ENCODE measurements at places on chromosomes 16 and 17.

- no peak for DNase-seq
These were observed 11.0 kb downstream of the P3H4 start for GRCh38 chr17:41800601-41801373.

DNA sequence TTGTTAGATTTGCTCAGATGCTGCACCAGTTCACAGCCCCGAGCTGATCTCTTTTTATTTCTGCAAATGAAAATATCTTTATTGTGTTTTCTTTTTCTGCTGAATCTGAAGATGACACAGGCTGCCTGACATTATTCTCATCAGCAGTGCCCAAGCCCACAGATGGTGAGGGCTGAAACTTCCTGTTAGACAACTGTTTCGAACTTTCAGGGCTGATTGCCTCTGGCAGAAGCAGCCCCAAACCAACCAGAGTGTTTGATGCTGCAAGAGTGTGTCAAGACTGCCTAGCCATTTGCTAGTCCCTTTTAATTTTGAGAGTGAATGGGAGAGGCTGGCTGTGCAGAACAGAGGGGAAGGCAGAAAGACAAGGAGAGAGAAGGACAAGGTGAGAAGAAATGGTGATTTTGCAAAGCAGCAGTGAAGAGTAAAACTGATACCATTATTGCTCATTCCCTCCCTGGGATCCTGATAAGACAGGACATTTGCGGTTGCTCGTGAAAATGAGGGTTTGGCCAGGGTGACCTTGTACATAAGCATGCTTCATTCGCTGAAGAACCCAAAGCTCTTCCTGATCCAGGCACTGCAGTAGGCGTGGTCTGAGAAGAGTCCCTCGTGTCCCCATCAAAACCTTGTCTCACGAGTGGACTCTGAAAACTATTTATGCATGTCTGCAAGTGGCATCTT is 77.2 kb downstream of the TMEM114 start:
- DNase-seq, result no peak

- DNase-seq, result no peak
These were observed 19.4 kb upstream of the C16orf95 start for GRCh38 chr16:87336434-87337240.

- DNase-seq, result no peak
These were observed 43.8 kb upstream of the TOB1 start for GRCh38 chr17:50909765-50910605.

DNA sequence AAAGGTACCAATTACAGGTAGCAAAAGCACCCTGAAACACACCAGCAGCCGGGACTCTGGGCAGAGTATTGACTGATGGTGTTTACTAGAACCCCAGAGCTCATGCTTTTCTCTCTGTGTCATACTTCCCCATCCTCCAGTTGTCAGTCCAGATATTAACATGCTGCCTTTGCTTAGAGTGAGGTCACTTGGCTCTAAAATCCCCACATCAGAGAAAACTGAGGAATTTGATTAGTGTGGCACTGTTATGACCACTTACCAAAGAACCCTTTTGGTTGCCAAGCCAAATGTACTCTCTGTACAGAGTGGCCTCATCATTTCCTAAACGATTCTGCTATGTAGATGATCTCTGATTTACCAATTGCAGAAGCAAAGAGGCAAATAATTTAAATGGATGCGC is 80.4 kb downstream of the ABCC12 start:
- DNase-seq, result no peak

DNA sequence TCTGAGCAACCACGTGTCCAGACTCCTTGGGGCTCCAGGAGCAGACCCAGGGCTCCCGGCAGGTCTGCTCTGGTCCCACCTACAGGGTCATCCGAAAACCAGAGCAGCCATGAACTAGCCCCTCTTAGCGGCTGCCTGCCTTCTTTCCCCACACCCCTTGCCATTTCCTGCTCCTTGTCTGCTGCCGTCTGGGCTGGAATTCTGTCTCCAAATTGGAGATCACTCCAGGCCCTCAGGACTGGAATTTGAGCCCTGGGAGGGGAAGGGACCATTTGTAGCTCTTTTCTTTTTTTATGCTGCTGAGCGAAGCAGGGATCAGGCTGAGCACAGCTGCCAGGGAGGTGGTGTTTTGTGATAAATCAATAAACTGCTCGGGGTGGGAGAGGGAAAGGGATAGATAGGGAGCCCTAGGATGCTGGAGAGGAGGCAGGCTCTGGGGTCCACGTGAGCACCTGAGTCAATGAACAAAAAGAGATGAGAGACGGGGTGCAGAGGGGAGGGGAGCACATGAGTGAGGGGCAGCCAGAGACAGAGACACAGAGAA is 257.5 kb downstream of the ENGASE start:
- no peak for DNase-seq

- no peak for DNase-seq
These were observed 910 bp downstream of the WBP2 start for GRCh38 chr17:75854101-75854748.

GRCh38 chr17:74119049-74119580 is 84.4 kb upstream of the RPL38 start:
- DNase-seq, result no peak

DNA sequence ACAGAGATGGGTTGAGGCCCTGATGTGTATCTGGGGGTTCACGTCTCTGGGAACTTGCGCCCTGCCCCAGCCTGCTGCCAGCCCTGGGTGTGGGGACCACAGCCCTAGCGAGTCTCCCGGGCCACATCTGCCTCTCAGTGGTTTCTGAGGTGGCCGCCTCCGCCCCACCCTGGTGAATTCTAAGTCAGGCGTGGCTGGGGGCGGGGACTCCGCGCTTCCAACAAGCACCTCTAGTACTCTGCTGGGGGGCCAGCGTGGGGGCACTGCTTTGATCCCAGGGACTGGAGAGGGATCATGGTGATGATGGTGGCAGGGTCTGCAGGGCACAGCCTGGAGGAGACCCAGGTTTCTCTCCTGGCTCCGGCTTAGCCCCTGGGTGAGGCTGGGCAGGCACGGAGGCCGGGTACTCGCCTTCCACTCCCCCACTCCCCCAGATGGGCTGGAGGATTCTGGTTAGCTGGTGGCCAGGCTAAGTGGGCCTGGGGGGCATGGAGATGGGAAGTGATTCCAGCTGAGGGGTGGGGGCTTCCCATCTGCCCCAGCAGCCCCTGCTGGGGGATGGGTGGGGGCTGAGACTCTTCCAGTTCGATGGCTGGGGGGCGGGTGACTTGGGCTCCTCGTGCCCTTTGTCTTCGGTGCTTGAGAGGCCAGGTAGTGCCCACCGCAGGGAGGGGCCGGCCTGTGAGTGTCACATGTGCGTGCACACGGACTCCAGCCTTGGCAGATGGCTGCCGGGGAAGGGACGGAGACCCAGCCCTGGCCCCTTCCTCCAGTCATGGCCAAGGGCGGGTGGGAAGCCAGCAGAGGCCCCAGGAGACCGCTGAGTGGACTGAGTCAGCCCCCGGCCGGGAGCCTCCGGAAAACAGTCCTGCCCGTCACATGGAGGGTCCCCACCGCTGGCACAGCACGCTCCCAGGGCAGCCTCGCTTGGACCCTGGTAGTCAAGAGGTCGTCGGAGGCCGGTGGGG is 3.9 kb downstream of the GLIS2 start:
- no peak for DNase-seq

GRCh38 chr17:58668598-58668935 is 23.3 kb downstream of the TEX14 start:
- no peak for DNase-seq

GRCh38 chr16:82240111-82240510 is 70.1 kb upstream of the MPHOSPH6 start:
- DNase-seq, result no peak

- DNase-seq, result no peak
These were observed 51.6 kb upstream of the ETV4 start for GRCh38 chr17:43597624-43598356.

DNA sequence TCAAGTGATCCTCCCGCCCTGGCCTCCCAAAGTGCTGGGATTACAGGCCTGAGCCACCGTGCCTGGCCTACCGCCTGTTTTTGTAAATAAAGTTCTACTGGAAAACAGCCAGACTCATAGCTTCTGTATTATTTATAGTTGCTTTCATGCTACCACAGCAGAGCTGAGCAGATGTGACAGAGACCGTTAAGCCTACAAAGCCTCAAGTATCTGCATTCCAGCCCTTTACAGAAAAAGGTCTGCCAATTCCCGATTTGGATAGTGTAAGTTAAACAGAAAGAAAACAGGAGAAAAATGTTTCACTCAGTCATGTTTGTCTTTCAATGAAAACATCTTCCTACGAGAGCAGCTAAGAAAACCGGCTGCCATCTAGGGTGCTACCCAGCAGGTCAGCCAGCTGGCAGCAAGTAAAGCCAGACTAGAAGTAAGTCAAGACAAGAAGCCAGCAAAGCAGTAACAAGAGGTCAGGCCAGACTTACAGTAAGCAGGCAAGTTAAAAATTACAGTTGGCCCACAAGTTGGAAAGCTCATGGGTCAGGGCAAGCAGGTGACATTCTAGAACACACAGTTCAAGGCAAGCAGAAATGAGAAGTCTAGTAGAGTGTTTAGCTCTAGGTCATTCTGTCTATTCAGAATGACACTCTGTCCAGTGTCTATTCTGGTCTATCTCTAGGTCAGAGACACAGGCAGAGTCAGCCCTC is 17.7 kb downstream of the NCBP3 start:
- no peak for DNase-seq

Data from thoracic aorta (tissue), 2 donors.